ENCODE measurements at places on chromosomes 1 and 21.

DNA sequence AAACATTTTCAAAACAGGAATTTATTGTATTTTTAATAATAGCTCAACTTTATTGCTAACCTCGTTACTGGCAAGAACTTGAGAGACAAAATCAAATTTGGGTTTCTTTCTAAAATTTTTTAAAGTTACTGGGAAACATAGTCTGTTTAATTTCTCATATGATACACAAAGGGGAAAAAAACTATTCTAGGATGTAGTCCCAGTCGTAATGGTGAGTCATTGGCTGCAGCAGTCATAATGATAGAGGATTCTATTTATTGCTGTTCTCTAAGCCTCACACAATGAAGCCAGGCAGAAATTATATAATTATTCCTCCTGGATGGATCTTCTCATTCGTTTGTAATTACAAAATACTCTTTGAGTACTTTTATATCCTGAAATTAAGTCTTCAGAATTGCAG is 326.5 kb upstream of the SGIP1 start:
- DNase-seq = no peak

DNA sequence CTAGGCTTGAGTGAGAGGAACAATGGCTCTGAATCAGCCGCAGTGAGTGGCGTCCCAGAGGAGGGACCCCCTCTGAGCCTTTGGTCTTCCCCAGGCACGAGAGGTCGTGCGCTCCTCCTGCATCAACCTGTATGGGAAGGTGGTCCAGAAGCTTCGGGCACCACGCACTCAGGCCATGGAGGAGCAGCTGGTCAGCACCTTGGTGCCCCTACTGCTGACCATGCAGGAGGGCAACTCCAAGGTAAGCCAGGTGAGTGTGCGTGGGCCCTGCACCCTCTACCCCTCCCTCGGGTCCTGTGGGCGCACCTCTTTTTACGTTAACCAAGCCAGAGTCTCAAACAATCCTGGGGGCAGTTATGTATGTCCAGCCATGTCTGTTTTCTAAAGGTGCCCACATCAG is 13.7 kb upstream of the TTC4 start:
- DNase-seq = no peak

GRCh38 chr1:90838720-90839119 is 121.6 kb upstream of the BARHL2 start:
- DNase-seq = no peak

DNA sequence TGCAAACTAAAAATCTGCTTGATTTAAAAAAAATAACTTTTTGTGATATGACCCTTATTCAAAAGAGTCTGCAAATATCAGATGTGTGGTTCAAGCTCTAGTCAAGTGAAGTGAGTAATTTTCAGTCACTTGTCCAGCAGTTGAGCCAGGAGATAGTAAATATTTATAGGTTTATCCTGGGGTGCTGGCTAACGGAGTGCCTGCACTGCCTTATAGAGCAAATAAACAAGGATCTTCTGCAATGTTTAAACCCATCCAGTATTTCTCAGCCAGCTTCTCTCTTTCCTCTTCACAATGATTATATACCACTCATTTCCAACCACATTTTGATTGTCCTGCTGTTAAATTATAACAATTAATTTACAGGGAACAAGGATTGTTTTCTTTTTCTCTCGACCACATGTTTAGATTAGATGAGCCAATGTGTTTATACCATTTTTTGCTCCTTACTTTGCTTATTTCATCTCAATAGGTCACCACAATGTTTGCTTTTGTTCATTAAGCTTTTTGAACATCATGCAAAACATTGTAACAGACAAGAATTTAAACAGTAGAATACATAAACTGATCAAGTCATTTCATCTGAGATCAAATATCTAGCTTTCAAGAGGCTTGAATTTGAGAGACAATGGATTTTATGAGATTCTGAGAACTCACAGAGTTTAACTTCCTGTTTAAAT is 60.3 kb upstream of the GREM2 start:
- no peak for DNase-seq

GRCh38 chr1:225537554-225538251 is 109.9 kb upstream of the LBR start:
- no peak for DNase-seq

DNA sequence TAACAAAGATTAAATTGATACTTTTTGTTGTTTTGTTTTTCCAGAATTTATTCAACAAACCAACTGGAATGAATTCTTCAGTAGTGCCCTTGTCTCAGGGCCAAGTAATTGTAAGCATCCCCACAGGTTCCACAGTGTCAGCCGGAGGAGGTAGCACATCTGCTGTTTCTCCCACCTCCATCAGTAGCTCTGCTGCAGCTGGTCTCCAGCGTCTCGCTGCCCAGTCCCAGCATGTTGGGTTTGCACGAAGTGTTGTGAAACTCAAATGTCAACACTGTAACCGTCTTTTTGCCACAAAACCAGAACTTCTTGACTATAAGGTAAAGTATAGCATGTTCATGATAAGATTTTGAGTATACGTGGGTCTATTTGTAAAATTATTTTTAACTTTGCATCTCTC is 118.5 kb downstream of the ZMYM4 start:
- no peak for DNase-seq

DNA sequence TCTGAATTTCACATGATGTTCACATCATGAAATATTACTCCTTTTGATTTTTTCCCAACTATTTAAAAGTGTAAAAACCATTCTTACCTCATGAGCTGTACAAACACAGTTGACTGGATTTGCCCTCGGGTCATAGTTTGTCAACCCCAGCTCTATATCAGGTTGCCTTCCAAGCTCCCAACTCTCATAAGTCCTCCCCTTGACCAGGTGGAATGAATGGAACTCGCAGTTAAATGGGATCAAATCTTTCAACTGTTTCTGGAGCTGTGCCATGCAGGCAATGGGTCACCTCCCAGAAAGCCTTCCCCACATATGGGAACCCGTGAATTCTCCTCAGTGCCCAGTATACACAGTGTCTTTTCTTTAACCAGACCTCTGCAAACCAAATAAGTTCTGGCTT is 169.8 kb upstream of the FOXD3 start:
- no peak for DNase-seq

DNA sequence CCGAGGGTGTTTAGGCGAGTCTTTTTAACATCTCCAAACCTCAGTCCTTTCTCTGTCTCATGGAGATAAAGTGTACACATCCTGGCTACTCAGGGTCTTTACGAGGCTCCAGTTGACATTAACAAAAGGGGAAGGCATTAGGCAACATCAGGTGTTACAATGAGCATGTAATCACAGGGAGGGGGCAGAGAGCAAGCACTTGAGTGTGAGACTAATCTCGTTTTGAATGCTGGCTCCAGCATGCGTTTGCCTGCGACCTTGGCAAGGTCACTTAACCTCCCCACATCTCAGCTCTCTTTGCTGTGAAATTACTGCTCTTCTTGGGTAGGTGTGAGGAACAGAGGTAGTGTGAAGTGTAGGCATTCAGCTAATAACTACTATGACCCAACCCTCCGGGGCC is 3.1 kb downstream of the TNNT2 start:
- DNase-seq = no peak

- DNase-seq = no peak
Measured at GRCh38 chr1:100076319-100076718, 56.4 kb downstream of the SASS6 start.

- no peak for DNase-seq
Measured at GRCh38 chr21:29939104-29939923, 482 bp downstream of the GRIK1 start.

Data from activated gamma-delta T cell treated with Interleukin-2 at 50 U/mL for 16 hours (primary cell).